ENCODE measurements at places on chromosomes 13 and 19. TPM values are rescaled to one million over a fixed set of nuclear protein-coding genes. Genes with fewer than 3 reads are reported as not detected.

SLITRK5 gene
- under 0.01 TPM for total RNA-seq

GRAMD1A gene
- 6.3 TPM for total RNA-seq

ZNF837 gene
- total RNA-seq, result 2.6 TPM

ATCAY gene
- not detected for total RNA-seq

MIPEP gene
- total RNA-seq, result 24.2 TPM

BST2 gene
- 8.7 TPM for total RNA-seq

CEACAM20 gene
- total RNA-seq, result not detected

MYH14 gene
- 6.8 TPM for total RNA-seq

PLEKHG2 gene
- 5.3 TPM for total RNA-seq

ADGRE3 gene
- not detected for total RNA-seq

ZNF426 gene
- 19.2 TPM for total RNA-seq

C19orf73 gene
- 1.9 TPM for total RNA-seq

VAV1 gene
- 0.51 TPM for total RNA-seq

ZSCAN4 gene
- 0.13 TPM for total RNA-seq

ABHD17A gene
- 71.0 TPM for total RNA-seq

CADM4 gene
- 13.4 TPM for total RNA-seq

CNN1 gene
- not detected for total RNA-seq

UPK1A gene
- total RNA-seq, result 0.38 TPM

CEACAM7 gene
- total RNA-seq, result 7.3 TPM

PARP4 gene
- total RNA-seq, result 11.8 TPM

PLEKHF1 gene
- total RNA-seq, result 11.9 TPM

PKN1 gene
- total RNA-seq, result 22.1 TPM

ZNF442 gene
- total RNA-seq, result 6.3 TPM

SLC5A5 gene
- under 0.01 TPM for total RNA-seq

CEBPA gene
- total RNA-seq, result 10.8 TPM

MEIOSIN gene
- total RNA-seq, result not detected

PTPRH gene
- 3.9 TPM for total RNA-seq

GTPBP3 gene
- 16.5 TPM for total RNA-seq
